ENCODE measurements at places on chromosomes 7 and 10. TPM values are rescaled to one million over a fixed set of nuclear protein-coding genes. Genes with fewer than 3 reads are reported as not detected.

DNA sequence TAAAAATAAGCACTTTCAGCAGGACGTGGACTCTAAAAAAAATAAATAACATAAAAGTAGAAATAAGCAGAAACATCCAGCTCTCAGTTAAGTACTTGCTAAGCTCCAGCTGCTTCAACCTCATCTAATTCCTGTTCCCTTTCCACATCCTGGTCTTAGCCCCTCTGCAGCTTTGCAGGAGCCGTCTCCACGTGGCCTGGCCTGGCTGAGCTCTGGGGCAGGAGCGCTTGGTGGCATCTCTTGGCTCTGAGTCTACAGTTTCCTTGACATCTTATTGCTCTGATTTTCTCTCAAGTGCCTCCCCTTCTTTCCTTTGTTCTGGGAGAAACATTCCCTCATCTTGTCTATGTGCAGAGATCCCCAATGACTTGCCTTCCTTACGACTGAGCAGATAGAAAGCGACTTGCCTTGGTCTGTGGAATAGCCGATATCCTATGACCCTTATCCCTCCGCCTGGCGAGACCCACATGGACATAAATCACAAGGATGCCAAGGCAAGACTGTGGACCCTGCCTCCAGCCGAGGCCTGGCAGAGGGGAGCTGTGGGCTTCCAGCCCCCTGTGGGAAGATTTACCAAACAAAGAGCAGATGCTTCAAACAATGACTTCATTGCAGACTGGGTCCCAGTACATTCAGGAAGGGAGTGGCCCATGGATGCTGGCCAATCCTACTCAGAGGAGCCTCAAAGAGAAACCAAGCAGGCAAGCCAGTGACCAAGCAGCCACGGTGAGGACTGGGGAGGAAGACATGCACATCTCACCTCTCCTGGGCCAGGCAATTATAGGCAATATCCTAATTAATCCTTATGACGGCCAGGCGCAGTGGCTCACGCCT is 61.9 kb downstream of the SPOCK2 start:
- no peak for DNase-seq

The CTTNBP2 gene
- total RNA-seq = 13.1 TPM

GRCh38 chr10:44807451-44807850 is 103.7 kb upstream of the TMEM72 start:
- no peak for DNase-seq

DNA sequence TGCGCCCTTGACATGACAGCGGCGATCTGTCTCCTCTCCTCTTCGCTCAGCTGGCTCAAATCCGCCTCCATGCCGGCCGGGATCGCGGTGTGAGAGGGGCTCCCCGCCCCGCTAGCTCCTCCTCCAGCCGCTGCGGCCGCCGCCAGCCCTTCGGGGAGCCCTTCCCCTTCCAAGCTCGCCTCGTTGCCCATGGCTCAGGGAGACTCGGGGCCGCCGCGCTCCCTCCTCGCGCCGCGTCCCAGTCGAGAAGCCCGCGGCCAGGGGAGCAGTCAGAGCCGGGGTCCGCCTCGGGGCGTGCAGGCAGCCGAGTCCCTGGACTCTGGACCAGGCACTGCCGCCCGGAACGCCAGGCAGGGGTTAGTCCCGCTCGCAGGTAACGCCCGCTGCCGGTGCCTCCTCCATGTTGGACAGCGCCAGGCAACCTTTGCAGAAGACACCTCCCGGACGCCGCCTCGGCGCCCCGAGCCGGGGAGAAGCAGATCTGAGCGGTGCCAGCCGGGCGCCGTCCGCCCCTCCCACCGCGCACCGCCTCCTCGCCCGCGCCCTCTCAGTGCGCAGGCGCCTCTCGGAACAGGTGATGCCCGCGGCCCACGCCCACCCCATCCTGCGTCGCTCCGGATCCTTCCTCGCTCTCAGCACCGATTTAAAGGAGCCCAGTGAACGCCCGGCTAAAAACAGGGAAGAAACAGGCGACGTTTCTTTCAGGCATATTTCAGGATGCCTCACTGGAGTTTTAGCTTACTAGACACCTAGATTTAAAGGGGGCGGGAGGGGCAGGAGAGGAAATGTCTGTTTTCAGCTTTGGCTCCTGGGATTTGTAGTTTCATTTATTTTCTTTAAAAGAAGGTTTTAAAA is at the start of gene PCLO:
Gene PCLO, minus strand, starts transcription at position 483 of the 855 bp plus-strand sequence. Its CDS starts 292 bp downstream, at position 191.
- peak; percentile 40 for DNase-seq

DNA sequence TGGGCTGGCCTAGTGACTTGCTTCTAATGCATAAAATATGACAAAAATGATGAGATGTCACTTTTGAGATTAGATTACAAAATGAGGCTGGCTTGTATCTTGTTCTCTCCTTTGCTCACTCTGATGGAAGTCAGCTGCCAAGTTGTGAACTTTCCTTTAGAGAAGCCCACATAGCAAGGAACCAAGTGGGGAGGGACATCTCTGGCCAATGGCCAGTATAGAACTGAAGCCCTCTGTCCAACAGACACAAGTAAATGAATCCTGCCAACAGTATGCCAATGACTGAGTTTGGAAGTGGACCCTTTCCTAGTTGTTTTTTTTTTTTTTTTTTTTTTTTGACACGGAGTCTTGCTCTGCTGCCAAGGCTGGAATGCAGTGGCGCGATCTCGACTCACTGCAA is 3.3 kb downstream of the ZC3HC1 start:
- no peak for DNase-seq

DNA sequence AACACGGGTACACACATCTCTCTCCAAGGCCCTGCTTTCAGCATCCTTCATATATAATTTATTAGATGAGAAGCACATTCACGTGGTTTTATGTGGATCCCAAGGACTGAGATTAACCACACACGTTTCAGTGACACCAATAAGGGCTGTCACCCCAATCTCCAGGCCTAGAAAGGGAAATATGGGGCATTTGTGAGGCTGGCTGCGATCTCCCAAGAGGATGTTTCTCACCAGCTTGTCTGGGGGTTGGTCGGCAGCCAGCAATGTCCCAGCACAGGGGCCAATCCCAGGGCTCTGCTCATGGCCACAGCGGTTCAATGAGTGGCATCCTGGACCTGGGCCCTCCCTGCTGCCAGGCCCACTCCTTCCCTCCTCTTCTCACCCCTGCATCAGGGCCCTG is 115.5 kb downstream of the ITIH5 start:
- no peak for DNase-seq

DNA sequence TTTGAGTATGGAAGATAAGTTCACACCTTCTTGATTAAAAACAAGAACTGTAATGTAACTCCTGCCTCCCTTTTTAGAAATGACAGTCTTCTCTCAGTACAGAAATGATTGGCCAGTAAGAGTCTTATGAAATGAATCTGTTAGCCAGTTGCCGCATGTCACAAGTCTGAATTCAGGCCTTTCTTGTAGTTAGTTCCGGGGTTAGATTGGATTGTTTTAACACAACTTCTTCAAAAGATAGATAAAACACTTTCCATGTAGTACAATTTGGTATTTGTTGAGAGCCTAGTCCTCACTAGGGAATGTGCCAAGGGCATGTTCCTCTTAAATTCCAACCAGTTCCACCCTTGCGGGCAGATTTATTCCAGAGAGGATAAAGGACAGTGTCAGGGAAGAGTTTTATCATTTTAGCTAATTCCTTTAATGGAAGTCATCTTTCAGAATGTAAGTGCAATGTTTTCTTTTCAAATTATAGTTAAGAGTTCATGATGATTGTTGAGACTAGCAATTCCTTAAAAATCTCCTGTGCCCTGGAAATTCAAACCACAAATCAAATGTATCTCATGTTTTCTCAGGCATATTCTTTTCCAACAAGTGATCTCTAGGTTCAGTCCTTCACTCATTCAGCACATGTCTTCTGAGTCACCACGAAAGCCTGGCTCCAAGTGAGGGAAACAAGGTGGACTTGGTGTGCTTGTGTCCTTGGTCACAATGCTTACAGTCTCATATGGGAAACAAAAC is 4.1 kb downstream of the FHIP2A start:
- DNase-seq = no peak

DNA sequence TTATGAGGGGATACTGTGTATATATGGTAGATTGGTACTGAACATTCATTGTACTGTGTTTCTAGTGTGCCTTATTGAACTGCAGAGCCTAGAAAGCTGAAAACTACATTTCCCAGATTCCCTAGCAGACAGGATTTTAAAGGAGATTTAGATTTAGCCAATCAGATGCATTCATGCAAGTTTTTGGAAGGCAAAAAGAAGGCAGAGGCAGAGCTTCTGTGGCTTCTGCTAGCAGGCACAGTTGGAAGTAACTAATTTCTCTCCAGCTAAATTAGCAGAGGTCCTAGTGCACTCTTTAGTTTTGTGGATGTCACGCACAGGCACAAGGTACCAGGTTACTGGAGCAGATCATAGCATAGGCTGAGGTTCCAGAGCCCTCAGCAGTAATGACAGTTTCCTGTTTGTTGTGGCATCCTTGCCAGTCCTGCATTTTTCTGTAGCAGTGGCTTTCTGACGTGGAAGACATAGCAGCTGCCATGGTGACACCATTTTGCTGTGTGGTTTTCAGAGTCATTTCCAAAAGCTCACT is 83.7 kb upstream of the CCDC71L start:
- no peak for DNase-seq

The RBAK gene
- total RNA-seq = 24.5 TPM

The LRRD1 gene
- total RNA-seq = 1.8 TPM

The NEBL gene
- total RNA-seq = 28.4 TPM

The EVX1 gene
- total RNA-seq = 1.1 TPM

GRCh38 chr10:120613180-120613579 is 156.2 kb downstream of the PLPP4 start:
- no peak for DNase-seq

DNA sequence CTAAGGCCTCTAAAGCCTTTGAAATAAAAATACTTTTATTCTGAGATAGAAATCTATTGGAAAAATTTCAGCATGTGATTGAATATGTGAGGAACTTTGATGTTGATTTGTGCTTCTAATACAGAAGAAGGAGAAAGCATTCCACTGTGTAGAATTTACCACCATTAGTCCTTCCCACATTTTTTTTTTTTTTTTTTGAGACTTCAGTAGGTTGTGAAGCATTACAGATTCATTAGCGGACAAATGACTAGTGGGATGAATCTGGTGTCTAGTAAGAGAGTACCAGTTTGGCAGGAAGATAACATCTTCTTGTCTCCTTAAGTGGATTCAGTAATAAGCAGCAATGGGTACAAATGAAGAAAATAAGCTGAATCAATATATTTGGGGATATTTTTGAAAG is 95.5 kb downstream of the ANKRD30A start:
- no peak for DNase-seq

DNA sequence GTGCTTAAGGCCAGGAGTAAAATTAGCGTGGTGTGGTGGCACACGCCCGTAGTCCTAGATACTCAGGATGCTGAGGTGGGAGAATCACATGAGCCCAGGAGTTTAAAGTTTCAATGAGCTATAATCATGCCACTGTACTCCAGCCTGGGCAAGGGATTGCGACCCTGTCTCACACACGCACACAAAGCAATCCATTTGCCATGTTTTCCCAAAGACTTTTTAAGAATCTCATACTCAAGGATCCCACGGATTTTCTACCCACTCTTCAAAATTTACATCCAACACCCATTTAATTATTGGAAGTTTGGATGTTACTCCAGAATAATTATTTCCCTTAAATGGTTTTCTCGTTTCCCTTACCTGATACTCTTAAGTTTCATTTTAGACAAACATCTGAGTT is 47.9 kb downstream of the IGF2BP3 start:
- DNase-seq = no peak

DNA sequence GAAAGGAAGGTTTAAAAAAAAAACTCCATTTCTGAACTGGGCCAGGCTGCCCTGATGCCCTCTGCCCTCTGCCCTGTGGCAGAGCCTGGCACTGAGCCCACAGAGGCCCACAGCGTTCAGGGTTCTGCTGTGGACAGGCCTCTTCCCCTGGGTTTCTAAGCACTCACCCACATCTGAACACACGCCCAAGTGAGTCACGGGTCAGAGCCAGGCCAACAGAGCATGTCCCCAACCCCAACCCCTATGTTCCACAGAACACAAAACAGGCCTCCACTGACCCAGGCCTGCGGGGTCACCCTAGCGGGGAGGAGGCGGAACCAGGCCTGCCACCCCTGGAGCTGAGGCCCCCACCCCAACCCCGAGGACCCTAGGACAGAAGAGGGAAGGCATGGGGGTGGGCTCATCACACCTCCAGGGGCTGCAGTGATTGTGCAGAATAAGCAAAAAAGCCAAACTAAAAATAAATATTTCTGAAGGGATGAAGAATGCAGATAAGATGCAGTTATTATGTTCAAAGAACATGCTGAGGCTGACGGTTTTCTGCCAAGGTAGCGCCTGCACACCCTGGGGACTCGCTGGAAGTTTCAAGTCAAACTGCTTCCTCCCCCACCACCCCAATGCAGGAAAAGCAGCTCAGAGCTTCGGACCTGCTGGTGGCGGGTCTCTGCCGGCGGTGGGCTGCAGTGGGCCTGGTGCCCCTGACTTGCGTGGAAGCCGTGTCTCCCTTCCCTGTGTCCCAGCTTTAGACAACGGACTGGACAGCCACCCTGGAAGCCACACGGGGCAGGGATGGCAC is 5.4 kb downstream of the WDR86 start:
- DNase-seq = no peak

DNA sequence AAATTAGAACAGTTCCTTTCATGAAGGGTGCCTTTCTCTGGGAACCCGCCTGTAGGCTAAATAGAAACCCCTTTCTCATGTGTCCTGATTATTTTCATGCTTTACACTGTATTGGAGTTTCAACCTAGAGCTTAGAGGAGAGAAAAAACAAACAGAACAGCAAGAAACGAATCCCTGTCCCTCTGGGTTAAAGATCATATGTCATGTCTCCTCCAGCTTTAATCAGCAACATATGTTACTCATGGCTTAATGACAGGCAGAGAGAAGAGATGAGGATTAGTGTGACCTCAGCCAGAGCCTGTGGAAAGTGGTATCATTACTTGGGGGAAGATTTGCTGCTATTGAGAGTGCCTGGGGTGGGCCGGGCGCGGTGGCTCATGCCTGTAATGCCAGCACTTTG is 32.1 kb downstream of the CRCP start:
- no peak for DNase-seq

GRCh38 chr10:97211229-97211628 is 25.5 kb upstream of the SLIT1 start:
- DNase-seq = no peak

GRCh38 chr7:112362731-112363131 is 87.5 kb upstream of the IFRD1 start:
- DNase-seq = no peak

- DNase-seq = no peak
Observed at GRCh38 chr10:101120884-101121653, 10.0 kb upstream of the TLX1 start.

- DNase-seq = no peak
Observed at GRCh38 chr10:78579576-78579975, 489.2 kb upstream of the ZMIZ1 start.

The VWA2 gene
- total RNA-seq = 4.6 TPM

The HTRA1 gene
- total RNA-seq = 83.9 TPM

GRCh38 chr7:138359870-138360559 is 100.0 kb upstream of the TRIM24 start:
- no peak for DNase-seq

- DNase-seq = no peak
Observed at GRCh38 chr7:111927353-111928019, 278.7 kb downstream of the DOCK4 start.
